Fibroblast of villous mesenchyme (primary cell): ENCODE measurements at places on chromosomes 16 and 17. TPM values are rescaled to one million over a fixed set of nuclear protein-coding genes. Genes with fewer than 3 reads are reported as not detected.

- no peak for DNase-seq
Measured at GRCh38 chr17:57178839-57179238, 77.5 kb upstream of the MSI2 start.

The CHST4 gene
- not detected in 2 replicates for total RNA-seq

DNA sequence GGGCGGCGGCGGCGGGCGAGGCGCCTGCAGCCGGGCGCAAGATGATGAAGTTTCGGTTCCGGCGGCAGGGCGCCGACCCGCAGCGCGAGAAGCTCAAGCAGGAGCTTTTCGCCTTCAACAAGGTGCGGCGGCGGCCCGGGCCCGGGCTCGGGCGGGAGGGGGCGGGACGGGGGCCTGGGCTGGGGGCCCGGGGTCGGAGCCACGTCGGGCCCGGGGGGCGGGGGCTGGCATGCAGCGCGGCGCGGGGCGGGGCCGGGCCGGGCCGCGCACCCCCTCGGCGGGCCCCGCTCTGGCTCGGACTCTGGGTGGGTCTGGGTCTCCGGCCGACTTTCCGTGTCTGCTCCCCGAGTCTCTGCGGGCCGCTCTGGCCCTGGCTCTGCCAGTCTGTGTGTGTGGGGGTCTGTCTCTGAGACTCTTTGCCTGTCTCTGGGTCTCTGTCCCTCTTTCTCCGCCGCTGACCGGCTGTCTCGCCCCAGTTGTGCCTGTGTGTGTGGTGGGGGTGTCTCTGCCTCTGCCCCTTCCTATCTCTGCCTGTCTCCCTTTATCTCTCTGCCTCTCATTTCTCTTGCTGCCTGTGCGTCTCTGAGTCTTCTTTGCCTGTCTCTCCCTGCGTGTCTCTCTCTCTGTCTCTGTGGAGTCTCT, 328 bp downstream of the LLGL1 start:
- peak; percentile 22 for DNase-seq

DNA sequence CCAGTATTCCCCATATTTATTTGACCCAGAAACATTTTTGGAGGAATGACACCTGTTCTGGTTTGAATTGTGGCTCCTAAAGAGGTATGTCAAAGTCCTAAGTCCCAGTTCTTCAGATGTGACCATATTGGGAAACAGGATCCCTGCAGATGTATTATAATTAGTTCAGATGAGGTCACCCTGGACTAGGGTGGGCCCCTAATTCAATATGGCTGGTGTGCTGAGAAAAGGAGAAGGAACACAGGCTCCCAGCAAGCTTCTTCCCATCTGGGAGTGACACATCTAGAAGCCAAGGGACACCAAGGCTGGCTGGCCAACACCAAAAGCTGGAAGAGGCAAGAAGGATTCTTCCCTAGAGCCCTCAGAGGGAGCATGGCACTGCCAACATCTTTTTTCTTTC, 3.8 kb upstream of the GCSH start:
- DNase-seq = no peak

The C16orf89 gene
- total RNA-seq = not detected in 2 replicates

The HS3ST2 gene
- not detected in 2 replicates for total RNA-seq

GRCh38 chr16:15856901-15857698, at the start of gene MYH11:
MYH11 (minus strand) TSS chr16:15857028; CDS start chr16:15838252, 18,776 bp downstream.
- no peak for DNase-seq

The SLFN14 gene
- not detected in 2 replicates for total RNA-seq

GRCh38 chr17:71792966-71793365, 327.9 kb upstream of the SOX9 start:
- DNase-seq = peak; percentile 10

DNA sequence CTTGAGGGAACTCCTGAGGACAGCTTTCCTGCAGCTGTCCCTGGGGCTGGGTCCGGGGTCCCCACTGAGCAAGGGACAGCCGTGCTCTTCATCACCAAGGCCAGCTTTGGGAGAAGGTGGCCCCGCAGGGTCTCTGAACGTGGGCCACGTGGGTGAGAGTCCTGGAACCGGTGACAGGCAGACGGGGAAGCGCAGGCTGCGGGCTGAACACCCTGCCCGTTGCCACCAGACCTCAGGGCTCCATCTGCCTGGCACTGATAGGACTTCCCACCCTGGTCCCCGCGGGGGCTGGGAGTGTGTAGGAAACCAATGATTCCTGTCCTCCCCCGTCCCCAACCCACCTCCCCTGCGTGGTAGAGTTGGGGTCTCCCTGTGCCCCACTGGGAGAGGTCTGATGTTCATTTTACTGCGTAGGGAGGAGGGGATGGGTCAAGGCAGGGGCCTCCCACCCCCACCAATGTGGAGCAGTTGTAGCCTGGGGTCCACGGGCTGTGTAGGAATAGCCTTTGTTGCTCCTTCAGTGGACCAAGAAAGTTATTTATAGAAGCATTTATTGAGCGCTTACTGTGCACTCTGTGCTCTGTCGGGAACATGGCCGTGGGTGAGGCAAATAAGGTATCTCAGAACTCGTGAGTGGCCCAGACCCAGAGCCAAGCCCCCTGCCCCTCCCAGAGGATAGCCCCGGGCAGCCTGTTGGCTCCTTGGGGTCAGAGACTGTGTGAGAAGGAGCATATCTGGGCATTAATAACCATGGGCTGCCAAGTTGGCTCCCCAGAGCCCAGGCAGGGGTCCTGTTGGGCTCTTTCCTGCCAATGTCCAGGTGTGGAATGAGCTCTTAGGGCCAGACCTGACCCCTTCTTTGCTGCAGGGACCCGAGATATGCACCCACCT, 1.3 kb downstream of the ADGRG1 start:
- DNase-seq = no peak

GRCh38 chr17:48261297-48261880, 153.8 kb downstream of the SNX11 start:
- DNase-seq = no peak

GRCh38 chr16:69644790-69645189, 79.0 kb downstream of the NFAT5 start:
- no peak for DNase-seq

- DNase-seq = no peak
Measured at GRCh38 chr16:35559911-35560636, 2100.7 kb downstream of the TP53TG3F start.

DNA sequence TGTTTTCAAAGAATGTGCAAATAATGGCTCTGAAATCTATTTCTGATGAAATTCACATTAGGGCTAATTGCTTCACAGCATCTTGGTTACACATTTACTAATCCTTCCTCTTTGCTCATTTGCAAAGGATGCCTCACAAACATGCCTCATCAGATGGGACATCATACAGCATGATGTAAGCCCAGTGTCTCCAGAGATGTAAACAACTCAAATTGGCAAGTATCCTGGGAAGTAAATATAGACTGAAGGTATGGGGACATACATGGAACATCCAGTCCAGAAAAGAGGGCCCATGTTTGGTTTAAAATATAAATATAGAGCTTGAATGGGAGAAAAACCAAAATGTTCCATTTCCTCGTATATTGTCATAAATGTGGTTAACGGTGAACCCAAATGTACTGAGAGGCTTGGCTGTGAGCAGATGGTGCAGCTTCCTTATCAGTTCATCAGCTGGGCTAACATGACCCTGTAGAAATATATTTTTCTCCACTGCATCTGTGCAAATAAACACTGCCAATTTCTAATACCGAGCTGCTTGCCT, 142.9 kb upstream of the NUDT7 start:
- DNase-seq = peak; percentile 79

The PRR15L gene
- total RNA-seq = not detected in 2 replicates

DNA sequence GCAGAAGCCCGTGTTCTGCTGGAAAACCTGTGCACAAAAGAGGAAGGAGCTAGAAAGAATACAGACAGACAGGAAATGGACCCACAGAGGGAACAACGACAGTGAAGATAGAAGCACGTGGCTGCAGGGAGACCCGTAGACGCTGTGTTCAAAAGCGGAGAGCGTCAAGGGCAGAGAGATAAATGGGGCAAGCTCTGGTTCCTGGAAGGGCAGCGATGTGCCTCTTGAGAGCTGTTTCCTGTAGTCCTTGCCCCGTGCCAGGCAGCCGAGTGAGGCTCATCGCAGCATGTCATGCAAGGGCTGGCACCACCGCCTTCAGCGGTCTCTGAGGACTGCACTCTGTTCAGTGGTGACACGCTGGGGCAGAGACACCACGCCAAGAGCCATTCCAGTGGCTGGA, 43.6 kb upstream of the CACNG5 start:
- DNase-seq = no peak

The TMEM235 gene
- not detected in 2 replicates for total RNA-seq

The TMEM238L gene
- not detected in 2 replicates for total RNA-seq

The SLX4 gene
- total RNA-seq = 7.1 and 7.3 TPM in 2 replicates

DNA sequence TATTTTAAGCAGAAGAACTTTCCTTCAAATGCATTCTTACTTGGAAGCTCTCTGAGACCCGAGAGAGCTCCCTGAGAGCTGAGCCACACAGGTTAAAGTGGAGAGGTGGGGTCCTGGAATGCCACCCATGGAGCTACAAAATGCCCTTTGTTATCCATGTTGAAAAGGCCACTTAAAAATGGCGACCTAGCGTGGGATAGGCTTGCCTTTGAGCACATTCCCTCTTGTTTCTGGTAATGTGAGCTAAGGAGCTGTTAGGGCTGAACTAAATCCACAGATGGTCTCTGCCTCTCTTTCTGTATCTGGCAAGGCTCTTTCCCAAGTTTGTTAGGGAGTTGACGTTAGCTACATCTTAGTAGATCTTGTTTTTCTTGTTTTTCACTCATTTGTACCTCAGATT, 171.6 kb downstream of the SNX29 start:
- DNase-seq = no peak

GRCh38 chr17:63476854-63477479, at the start of gene ACE:
ACE (plus strand) TSS chr17:63477061; CDS start chr17:63477095, 34 bp downstream.
- peak; percentile 13 for DNase-seq

GRCh38 chr17:72567774-72568173, 447.0 kb downstream of the SOX9 start:
- DNase-seq = no peak

DNA sequence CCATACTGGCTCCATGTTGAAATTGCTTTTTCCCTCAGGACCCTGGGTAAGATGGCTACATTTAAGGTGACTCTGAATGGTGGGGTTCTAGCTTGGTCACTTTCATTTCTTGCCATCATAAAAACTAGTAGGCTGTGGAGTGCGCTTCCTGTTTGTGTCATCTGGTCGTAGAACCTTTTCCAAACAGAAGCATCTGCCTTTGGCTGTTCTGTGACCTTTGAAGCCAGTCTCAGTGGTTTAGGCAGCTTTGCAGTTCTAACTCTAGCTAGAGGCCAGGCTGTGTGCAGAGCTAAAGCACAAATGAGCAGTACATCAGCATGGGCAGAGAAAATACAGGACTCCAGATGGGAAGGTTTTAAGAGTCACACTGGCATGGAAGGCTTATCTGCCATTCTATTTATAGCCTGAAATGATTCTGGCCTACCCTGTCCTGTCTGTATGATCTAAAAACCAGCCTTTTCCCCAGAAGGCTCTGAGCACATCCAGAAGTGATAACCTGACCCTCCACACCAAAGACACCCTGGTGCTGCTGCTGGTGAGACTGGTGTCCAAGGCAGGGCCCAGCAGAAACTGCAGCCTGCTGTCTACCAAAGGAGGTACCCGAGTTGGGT, 8.6 kb downstream of the ESRP2 start:
- DNase-seq = peak; percentile 58

- DNase-seq = no peak
Measured at GRCh38 chr17:82665217-82665616, 17.0 kb upstream of the WDR45B start.

- DNase-seq = no peak
Measured at GRCh38 chr17:72529386-72529785, 408.6 kb downstream of the SOX9 start.

DNA sequence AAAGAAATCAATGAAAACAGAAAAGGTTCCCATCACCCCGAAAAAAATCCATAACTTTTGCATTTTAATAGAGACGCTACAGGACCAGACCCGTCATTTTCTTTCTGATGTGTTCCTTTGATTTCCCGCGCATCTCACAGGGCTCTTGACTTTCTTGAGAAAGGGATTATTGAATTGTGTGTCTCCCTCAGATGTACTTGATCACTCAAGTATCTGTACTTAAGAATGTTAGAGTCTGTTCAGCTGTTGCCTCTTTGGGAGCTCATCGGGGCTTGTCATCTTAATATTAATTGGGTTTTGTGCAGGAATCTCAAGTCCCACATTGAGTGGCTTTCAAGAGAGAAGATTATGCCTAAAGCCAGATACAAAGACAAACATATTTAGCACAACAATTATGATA, 606.4 kb upstream of the SALL1 start:
- DNase-seq = no peak

DNA sequence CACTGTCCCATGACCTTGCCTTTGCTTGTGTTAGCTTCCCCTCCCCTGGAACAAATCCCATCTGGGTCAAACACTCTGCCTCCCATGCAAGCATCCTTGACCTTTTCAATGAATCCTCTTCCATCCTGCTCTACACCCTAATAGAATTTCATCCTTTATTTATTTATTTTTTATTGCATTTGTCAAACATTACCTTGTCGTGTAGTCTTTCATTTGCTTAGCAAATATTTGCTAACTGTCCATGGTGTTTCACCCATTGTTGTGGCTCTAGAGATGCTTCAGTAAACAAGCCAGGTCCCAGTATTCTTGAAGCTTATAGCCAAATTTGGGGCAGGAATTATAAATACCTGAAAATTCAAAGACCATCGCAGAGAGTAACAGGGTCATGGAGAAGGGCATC, 51.0 kb upstream of the MRTFB start:
- DNase-seq = no peak

DNA sequence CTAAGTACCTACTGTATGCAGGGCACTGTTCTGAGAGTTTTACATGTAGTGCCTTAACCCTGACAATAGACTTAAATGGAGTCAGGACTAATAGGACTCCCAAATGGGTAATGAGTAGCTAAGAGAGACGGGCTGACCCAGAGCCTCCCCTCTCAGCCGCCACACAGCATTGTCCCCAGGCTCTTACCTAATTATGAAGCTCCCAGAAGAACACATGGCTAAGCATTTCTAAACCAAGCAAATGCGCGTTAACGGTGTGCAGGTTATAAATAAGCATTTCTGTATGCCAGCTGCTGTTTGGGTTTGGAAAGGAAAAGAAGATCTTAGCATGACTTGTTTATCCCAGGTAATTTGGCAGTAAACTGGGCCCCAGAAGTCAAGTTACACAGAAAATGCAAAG, 14.3 kb downstream of the KATNIP start:
- no peak for DNase-seq

The PRSS22 gene
- not detected in 2 replicates for total RNA-seq

DNA sequence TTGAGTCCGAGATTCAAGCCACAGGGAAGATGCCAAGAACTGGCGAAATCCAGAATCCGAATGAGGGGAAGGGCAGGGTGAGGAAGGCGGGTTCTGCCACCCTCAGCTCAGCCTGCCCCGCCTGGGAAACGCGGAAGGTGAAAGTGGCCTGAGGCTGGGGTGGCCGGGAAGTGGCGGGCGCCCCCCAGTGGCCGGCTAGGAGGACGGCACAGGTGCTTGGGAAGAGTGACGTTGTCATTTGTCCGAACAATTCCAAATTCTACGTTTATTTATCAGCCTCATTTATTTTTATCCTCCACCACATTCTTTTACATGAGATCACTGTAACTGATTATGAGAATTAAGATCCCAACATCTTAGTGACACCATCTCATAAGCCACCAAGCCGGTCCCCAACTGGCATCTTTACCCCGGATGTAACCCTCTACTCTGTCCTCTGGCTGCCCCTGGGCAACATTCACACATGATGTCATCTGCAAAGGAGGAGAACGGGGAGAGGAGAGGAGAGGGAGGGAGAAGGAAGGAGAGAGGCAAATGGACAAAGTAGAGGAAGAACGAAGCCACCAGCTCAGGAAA, 21.3 kb downstream of the SRCIN1 start:
- DNase-seq = peak; percentile 52

- no peak for DNase-seq
Measured at GRCh38 chr16:4293181-4293716, 20.4 kb upstream of the TFAP4 start.
